ENCODE measurements at places on chromosomes 6 and 20.

DNA sequence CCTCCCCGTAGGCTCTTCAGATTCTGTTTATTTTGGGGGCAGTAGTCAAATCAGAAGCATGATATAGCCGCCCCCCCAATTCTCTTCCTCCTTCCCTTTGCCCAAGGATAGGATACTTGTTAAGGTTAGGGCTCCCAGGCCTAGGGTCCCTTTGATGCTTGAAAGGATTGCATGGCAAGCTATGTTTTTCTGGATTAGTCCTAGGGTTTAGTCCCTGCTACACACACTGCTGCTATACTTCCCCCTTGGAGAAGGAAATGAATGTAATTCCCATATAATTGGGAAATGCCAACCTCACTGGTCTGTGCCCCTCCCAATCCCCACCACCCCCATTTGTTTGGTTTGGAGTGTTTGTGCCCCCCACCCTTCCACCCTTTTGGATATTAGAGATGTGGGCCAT lies 62.8 kb downstream of the ZFAND3 start:
- DNase-seq: no peak

GRCh38 chr6:161476711-161477110 lies 202.8 kb upstream of the AGPAT4 start:
- no peak for DNase-seq

- no peak for DNase-seq
Observed at GRCh38 chr20:8292793-8293192, 160.7 kb downstream of the PLCB1 start.

GRCh38 chr6:36641543-36641942 lies 37.0 kb upstream of the CDKN1A start:
- DNase-seq: no peak

GRCh38 chr20:50023116-50023805 lies 40.5 kb downstream of the SNAI1 start:
- no peak for DNase-seq

GRCh38 chr6:142887517-142887916 lies 57.5 kb downstream of the HIVEP2 start:
- no peak for DNase-seq

DNA sequence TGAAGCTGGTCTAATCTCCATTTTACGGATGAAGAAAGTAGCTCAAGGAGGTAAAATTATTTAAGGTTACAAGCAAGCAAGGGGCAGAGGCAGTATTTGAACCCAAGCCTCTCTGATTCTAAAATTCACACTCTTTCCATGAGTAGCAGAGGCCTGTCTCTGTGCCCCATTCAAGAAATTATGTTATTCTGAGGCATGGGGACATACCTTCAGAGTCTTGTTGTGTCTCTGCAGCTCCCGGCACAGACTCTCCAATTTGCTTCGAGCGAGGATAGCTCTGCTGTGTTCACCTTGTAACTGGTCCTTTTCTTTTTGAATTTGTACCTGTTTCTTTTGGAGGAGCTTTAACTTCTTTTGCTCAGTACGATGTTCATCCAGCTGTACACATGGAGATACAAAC lies 21.5 kb downstream of the TXLNB start:
- DNase-seq: no peak

DNA sequence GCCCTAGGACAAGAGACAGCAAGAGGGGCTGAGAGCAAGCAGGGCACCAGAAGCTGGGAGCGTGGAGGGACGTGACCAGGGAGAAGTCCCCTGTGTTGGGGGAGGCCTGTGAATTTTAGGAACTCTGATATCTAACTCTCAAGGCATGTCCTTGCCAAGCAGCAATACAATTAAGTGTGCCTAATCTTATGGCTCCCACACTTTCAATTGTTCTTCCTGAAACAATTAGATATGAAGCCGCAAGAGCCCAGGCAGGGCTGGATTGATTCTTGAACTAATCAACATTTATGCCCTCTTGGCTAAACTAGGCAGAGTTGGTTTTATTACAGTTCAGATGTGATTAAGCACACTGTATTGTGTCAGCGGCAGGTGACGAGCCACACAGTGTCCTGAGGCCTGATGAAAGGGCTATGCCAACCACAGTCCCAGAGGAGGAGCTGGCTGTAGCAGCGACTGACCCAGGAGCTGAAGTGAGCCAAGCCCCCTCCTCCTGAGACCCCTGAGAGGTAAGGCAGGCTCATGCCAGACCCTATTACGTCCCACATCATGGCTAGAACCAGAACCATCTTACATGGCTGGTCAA lies 4.2 kb upstream of the MAVS start:
- no peak for DNase-seq

DNA sequence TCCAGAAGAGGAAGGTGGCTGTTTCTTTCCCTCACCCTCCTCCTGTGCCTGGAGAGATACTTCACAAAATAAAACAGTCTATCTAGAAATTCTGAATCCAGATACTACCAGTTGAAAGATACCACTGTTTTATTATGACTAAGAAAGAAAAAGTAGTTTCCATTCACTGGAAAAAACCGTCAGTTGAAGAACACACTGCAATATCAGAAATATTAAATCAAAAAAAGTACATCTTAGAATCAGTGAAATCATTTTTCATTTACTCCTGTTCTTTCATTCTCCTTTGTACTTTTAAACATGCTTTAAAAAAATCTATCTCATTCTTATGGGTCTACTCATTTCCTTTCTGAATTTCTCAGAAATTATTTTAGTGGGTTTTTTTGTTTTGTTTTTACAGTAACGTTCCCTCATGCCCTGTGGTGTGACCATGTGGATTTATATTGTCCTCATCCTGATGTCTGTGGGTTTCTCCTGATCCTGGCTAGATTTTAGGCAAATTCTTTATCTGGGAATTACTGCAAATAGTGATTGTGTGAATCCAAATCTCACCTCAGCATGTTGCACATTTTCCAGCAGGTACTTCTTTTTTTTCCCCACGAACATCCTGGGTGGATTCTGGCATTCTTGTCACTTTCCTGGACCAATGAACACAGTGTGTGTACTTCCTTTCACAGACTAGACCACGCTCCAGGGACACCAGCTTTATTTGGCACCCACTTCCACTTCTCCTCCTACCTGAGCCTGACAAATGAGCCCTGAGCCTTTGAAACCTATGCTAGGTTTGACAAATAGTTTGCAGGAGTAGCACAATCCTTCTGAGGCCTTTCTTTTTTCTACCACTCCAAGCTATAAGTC lies 114.0 kb upstream of the LAMP5 start:
- DNase-seq: no peak
